ENCODE measurements at places on chromosomes 3 and 15.

- no peak for DNase-seq
Measured at GRCh38 chr3:191120447-191121298, 78.4 kb upstream of the OSTN start.

DNA sequence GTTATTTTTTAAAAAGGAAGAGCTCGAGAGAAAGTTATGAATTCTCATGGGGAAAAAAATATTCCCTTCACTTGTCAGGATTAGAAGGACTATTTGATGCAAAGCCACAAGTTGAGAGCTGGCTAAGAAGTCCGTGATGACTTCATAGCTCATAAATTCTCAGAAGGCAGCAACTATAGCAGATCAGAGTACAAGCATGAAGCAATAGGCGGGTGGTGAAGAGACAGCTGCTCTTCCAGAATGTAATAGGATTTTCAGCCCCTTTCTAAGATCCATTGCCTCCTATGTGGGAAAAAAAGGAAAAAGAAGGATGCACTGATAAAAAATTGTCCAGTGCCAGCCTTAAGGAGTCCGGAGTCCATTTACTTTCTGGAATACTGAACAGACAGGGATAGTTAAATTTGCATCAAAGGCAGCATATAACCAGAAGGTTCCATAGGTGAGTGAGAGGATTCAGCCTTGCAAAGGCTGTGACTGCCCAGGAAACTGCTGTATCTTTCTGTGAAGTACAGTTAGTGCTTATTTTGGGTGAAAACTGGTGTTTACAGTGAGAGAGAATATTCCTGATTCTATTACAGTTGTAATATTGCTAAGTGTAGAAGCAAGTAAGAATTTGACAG lies 929.5 kb upstream of the ALCAM start:
- no peak for DNase-seq

- DNase-seq = no peak
Measured at GRCh38 chr15:68565726-68566125, 13.1 kb upstream of the CORO2B start.

DNA sequence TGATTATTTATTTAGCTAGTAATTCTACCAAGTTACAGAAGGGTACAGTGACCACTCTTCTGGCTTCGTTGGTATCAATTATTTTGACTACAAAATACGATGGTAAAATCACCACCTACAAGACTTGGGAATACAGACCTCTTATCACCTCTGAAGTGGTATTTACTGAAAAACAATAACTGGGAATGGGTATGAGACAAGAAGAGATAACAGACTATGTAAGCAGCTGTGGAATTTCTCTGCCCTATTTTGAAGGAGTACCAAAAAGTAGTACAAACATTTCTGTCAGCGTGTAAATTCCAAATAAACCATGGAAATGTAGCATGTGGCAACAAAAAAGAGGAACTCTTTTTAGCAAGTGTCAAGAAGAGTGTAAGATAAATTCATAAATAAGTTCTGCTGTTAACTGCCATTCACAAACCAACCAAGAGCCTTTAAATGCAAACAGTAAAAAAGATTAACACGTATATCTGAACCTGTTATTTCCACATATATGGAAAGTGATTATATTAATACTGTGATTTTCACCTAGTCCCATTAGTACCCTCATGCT lies 77.0 kb upstream of the SLC12A8 start:
- no peak for DNase-seq

- DNase-seq = no peak
Measured at GRCh38 chr3:13266005-13266404, 154.1 kb downstream of the NUP210 start.

DNA sequence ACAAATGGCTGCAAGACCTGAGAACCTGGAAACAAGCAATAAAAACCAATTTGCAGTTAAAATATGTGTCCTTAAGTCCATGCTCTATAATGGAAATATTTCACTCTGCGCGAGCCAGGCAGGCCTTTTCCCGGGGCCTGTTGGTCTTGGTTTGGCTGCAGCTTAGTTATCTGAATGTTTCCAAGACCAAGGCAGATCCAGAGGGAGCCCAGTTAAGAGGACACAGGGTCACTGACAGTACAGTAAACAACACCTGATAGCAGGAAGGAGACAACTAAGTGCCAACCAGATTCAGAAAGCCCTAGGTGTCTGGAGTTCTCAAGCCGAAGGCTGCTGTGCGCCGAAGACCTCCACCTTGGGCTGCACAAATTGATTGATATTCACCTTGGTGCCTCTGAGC lies 32.8 kb downstream of the THSD4 start:
- DNase-seq = no peak

- no peak for DNase-seq
Measured at GRCh38 chr3:41854956-41855355, 106.9 kb downstream of the ULK4 start.

- DNase-seq = no peak
Measured at GRCh38 chr15:77067691-77068367, 3.1 kb downstream of the TSPAN3 start.

DNA sequence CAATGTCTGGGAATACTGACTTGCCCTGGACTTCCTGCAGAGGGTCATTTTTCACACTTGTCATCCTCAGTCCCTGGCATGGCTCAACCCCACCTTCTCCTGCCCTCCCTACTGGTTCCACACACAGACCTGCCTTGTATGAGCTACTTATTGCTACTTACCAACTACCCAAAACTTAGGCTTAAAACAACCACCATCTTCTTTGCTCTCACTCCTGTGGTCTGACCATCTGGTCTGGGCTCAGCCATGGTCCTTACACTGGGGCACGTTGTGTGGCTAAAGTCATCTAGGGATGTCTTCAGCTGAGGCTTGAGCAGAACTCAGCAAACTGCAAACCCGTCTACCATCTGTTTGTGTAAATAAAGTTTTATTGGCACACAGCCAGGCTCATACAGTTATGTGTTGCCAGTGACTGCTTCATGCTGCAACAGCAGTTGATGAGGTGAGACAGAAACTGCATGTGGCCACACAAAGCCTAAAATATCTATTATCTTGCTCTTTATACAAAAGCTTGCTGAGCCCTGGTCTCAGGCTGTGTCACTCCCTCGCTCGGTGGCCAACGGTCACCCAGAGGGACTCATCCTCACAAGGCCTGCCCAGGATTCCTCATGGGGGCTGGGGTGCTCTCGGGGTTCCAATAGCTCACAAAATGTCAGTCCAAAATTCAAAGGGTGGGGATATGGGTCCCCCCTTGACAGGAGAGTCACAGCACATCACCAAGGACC lies 43.5 kb downstream of the KLF15 start:
- DNase-seq = no peak

DNA sequence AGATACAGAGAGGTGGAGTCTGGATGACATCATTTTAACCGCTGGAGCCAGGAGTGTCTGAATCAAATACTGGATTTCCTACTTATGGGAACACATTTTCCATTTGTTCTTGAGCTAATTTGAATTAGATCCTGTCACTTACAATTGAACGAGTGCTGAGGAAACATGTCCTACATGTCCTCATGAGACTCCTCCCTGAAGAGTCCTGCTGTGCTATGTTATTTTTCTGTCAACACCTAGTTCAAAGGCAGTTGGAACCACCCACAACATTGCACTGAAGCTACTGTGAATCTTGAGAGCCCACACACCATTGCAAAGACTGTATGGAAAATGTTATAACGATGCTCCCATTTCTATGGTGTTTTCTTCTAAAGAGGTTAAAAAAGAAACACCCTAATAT lies 123.5 kb upstream of the CRBN start:
- DNase-seq = no peak

DNA sequence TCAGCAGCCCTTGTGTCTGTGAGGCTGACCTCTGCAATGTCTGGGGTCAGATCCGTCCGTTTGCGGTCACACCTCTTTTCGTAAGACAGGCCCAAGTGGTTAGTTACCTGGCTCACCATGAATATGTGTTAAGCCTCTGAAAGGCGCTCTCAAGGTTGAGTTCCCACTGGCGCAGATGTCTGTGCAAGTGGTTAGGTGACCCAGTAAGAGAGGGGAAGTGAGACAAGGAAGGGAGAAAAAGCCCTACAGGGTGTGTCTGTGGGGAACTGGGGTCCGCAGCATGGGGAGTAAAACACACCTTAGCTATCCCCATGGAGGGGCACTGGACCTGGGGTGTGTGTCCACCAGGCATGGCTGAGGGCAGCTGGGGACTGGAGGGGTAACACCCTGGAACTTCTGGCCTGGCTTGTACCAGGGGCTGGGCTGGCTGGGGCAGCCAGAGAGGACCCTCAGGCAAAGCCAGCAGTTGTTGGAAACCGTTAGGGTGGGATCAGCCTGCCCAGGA lies 391.6 kb upstream of the PROK2 start:
- no peak for DNase-seq

Measured in neural crest cell (in vitro differentiated cells).